ENCODE measurements at places on chromosomes 6 and 20.
A peak's percentile ranks its signal among the peaks of the same experiment; 100 is the strongest.

GRCh38 chr6:153814136-153814535 lies 224.9 kb upstream of the OPRM1 start:
- no peak for DNase-seq

- no peak for DNase-seq
Measured at GRCh38 chr6:23446469-23446967, 679.5 kb upstream of the NRSN1 start.

DNA sequence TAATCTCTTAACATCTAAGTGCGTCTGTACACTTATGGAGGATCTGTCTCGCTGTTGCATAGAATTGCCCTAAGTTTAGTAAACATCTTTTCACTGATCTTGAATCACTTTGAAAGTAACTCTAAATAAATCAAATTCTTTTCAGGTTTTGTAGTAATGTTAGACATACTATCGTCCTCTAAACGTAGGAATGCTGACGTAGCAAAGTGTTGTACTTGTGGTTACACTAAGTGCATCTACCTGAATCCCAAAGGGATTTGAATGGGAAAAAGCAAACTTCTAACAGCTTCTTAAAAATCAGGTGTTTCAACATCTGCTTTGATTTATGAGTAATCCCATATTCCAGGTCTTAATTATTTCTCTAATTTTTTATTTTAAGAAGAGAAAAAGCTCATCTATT lies 49.8 kb downstream of the MAP7 start:
- no peak for DNase-seq

- no peak for DNase-seq
Measured at GRCh38 chr6:160998217-160998616, 6.6 kb downstream of the MAP3K4 start.

GRCh38 chr6:131813991-131814390 lies 6.2 kb downstream of the ENPP1 start:
- no peak for DNase-seq

DNA sequence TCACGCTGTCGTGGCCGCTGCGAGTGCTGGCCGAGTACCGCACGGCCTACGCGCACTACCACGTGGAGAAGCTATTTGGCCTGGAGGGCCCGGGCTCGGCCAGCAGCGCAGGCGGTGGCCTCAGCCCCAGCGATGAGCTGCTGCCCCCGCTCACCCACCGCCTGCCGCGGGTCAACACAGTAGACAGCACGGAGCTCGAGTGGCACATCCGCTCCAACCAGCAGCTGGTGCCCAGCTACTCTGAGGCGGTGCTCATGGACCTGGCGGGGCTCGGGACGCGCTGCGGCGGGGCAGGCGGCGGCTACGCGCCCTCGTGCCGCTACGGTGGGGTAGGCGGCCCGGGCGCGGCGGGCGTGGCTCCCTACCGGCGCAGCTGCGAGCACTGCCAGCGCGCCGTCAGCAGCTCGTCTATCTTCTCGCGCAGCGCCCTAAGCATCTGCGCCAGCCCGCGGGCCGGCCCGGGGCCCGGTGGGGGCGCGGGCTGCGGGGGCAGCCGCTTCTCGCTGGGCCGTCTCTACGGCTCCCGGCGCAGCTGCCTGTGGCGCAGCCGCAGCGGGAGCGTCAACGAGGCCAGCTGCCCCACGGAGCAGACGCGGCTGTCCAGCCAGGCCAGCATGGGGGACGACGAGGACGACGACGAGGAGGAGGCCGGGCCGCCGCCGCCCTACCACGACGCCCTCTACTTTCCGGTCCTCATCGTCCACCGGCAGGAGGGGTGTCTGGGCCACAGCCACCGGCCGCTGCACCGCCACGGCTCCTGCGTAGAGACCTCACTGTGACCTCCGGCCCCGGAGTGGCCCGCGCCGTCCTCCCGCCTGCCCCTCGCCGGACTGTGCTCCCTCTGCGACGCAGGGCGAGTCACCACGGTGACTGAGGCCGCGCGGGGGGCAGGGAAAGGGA lies 5.7 kb downstream of the TMEM151B start:
- DNase-seq, result no peak

DNA sequence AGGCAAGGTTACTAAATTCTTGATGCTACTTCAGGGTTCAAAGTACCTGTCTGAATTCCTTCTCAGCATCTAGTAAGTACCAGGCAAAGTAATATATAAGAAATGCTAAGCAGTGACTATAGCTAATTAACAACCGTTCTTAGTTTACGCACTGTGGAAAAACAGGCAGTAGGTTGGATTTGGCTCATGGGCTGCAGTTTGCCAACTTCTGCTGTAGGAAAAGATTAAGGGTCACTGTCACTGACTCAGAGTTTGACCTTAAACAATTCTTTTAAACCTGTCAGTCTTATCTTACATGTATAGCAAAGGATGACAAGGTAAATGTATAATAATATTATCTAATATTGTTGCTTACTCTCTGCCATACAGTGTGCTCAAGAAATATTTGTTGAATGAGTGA lies 42.3 kb downstream of the CTNNBL1 start:
- DNase-seq, result no peak

DNA sequence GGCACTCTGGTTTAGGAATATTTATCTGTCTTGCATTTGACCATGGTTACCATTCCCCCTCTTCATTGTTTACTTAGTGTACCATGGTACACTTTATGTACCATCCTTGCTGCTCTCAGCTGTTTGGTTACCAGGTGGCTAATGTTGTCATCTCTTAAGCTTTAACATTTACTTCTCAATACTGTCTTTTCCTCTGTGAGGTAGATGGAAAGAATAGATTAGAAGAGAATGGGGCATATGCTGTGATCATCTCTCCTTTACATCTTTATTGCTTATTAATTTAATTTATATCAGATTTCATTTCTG lies 109.2 kb downstream of the NCOA3 start:
- no peak for DNase-seq

- DNase-seq, result peak; percentile 14
Measured at GRCh38 chr6:158387036-158387435, 74.8 kb downstream of the TULP4 start.

GRCh38 chr6:133921249-133921859 lies 31.7 kb upstream of the TBPL1 start:
- DNase-seq, result peak; percentile 70

DNA sequence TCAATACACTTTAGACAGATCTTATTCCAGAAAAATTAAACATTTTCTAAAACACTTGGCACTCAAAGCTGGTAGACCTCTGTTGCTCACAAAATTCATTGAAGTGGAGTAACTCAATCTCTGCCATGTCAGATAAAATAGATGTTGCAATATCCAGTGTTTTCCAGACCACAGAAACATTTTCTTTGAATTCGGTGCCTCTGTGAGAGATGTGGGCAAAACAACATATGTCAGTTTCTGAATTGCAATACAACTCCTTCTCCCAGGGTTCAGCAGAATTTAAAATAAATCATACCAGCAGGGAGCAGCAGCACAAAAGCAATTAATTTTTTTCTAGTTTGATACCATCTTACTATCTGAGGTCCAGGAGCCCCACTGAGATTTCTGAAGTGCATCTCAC lies 11.3 kb upstream of the PKHD1 start:
- no peak for DNase-seq

DNA sequence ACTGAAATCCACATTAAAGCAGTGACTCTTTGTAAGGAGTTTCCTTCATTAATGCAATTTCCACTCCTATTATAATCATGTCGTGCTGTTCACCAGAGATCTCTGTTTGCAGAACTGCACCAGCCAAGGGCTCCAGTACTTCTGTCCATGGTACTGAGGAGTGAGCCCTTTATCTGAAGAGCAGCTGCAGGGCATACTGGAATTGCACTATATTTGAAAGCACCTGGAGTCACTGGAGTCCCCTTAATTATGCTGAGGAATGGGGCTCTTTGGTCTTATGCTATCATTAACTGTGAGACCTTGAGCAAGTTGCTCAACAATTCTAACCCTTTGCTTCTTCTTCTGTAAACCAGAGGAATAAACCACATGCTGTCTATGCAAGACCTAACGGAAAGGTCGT lies 61.7 kb upstream of the NUP153 start:
- DNase-seq, result no peak

GRCh38 chr6:3612341-3613041 lies 139.0 kb downstream of the PXDC1 start:
- no peak for DNase-seq

- no peak for DNase-seq
Measured at GRCh38 chr6:137967689-137968454, 100.8 kb downstream of the TNFAIP3 start.
